ENCODE measurements at places on chromosomes 13 and 19. TPM values are rescaled to one million over a fixed set of nuclear protein-coding genes. Genes with fewer than 3 reads are reported as not detected.

Gene ICAM4
- 0.99 TPM for total RNA-seq

Gene PTGIR
- total RNA-seq, result 1.8 TPM

Gene LCP1
- total RNA-seq, result 923 TPM

Gene PLK5
- not detected for total RNA-seq

Gene APOC4
- total RNA-seq, result not detected

Gene AP2S1
- total RNA-seq, result 134 TPM

Gene TEX26
- total RNA-seq, result not detected

Gene NCAN
- total RNA-seq, result not detected

Gene CGB7
- total RNA-seq, result not detected

Gene ZNF285
- total RNA-seq, result 1.3 TPM

Gene DPF1
- not detected for total RNA-seq

Gene ZNF675
- total RNA-seq, result 23.4 TPM

Gene PGLYRP1
- not detected for total RNA-seq

Gene KLK4
- not detected for total RNA-seq

Gene LGALS4
- total RNA-seq, result 2.4 TPM

Gene ANKRD24
- 0.82 TPM for total RNA-seq

Gene RUBCNL
- not detected for total RNA-seq

Gene OR4F17
- not detected for total RNA-seq

Gene TPGS1
- 21.6 TPM for total RNA-seq

Gene ZIC5
- not detected for total RNA-seq

Gene TNFSF9
- total RNA-seq, result 4.7 TPM

Gene NDUFS7
- total RNA-seq, result 124 TPM

Gene KASH5
- total RNA-seq, result not detected

Gene NDUFA11
- total RNA-seq, result 217 TPM

Gene LIM2
- total RNA-seq, result not detected

Gene IL17D
- total RNA-seq, result 0.15 TPM

Gene PPM1N
- 4.5 TPM for total RNA-seq

Gene MBD3L2
- total RNA-seq, result not detected

Gene PGLYRP2
- 0.09 TPM for total RNA-seq

Gene CCL25
- total RNA-seq, result not detected

Gene SPHK2
- total RNA-seq, result 43.4 TPM

Gene SLITRK6
- total RNA-seq, result not detected

Gene KLK6
- total RNA-seq, result not detected

Gene NANOS3
- 1.1 TPM for total RNA-seq

Gene KLC3
- total RNA-seq, result not detected

Gene XAB2
- 43.7 TPM for total RNA-seq

Gene FGF22
- total RNA-seq, result not detected

Gene ZNF486
- 15.0 TPM for total RNA-seq

Gene C5AR1
- total RNA-seq, result not detected

Gene HSPB6
- not detected for total RNA-seq

Gene LILRA5
- not detected for total RNA-seq

Gene MTUS2
- total RNA-seq, result not detected

Gene CEACAM3
- not detected for total RNA-seq

Gene MAP1S
- total RNA-seq, result 67.3 TPM

Gene MUC16
- 0.02 TPM for total RNA-seq

Gene ZNF492
- 1.1 TPM for total RNA-seq

Gene MYO1F
- total RNA-seq, result 250 TPM

Gene RAB3A
- total RNA-seq, result 3.7 TPM
